ENCODE measurements at places on chromosomes 16 and 17. TPM values are rescaled to one million over a fixed set of nuclear protein-coding genes. Genes with fewer than 3 reads are reported as not detected.

Gene FHOD1
- 1.2 TPM for total RNA-seq

Gene ITGB4
- 3.7 TPM for total RNA-seq

Gene TNP2
- not detected for total RNA-seq

Gene CHST5
- 0.25 TPM for total RNA-seq

Gene TBC1D26
- total RNA-seq = 1.2 TPM

Gene SBK1
- total RNA-seq = 29.0 TPM

Gene MT4
- total RNA-seq = not detected

Gene TBC1D3E
- total RNA-seq = not detected

Gene ZNF287
- 19.4 TPM for total RNA-seq

Gene CDRT15L2
- total RNA-seq = not detected

Gene PLA2G10
- total RNA-seq = not detected

All from temporal lobe (tissue), 4 donors.